ENCODE measurements at places on chromosomes 1 and 21.

- DNase-seq: no peak
Measured at GRCh38 chr1:60637651-60638050, 444.7 kb upstream of the NFIA start.

GRCh38 chr1:164588516-164589341 is 29.7 kb downstream of the PBX1 start:
- peak; percentile 65 for DNase-seq

DNA sequence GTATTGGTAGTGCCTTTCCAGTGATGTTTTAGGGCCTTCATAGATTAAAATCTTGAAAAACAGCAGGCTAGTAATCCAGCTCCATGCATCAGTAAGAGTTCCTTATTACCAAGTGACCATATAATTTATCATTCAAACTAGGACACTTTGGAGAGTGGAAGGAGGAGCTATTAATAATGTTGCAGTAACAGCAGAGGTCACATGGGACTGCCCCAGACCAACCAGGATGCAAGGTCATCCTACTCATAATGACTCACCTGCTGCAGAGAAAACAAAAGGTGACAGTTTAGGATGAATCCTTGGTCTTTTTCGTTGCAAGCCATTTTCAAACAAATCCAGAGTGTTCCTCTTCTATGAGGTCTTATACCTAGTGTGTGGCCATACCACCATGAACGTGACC is 187.4 kb downstream of the NUF2 start:
- no peak for DNase-seq

GRCh38 chr1:12170263-12170671 is 3.5 kb downstream of the TNFRSF1B start:
- no peak for DNase-seq

DNA sequence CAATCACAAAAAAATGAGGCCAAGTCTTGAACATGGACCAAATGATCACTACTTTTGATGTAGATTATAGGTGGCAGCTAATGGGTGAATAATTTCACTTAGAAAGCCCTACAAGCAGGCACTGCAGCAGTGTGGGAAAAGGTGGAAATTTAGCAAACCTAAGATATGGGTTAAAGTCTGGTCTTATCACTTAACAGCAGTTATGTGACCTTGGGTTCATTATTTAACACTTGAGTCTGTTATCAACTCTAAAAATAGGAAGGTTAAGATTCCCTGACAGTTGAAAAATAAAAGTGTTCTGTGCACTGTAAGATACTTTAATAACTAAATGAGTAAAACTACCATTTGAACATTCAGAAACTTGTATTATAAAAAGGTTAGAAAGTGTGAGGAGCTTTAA is 47.5 kb downstream of the SSX2IP start:
- DNase-seq: no peak

DNA sequence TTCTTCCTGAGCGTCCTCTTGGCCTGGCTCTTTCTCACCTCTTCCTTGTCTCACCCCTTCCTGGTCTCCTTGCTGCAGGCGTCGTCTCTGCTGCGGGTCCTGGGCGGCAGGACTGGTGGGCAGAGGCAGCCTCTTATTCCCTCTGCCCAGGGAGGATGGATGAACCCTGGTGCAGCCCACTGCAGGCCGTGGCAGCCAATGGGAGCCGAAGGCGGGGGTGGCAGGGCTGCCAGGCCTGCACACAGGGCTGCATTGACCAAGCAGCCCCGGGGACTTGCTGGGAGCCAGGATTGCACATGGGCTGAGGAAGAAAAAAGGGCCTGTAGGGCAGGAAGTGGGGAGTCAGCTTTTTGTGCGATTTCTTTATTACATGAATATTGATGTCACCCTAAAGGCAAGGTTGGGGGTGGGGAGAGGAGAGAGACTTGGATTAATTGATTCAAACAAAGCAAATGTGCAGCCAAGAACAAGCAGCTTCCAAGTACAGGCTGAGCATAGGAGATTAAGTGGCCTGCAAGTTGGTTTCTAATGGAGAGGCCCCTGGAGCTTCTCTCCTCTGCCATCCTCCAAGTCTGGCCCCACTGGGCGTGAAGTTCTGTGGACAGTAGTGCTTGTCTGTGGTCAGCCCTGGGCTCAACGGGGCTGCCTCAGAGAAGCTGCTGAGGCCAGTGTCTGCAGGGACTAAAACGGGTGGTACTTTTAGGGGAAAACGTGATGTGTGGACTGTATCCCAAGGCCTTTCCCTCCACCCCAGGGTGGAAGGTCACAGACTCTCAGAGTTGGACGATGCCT is at the start of gene S100B:
TSS of gene S100B (minus strand) at position 108 of the 792 bp plus-strand sequence. CDS start 2,667 bp downstream, outside the sequence.
- DNase-seq: no peak

Measured in fibroblast of gingiva (primary cell).